ENCODE measurements at places on chromosomes 5 and 9.
A peak's percentile ranks its signal among the peaks of the same experiment; 100 is the strongest.

DNA sequence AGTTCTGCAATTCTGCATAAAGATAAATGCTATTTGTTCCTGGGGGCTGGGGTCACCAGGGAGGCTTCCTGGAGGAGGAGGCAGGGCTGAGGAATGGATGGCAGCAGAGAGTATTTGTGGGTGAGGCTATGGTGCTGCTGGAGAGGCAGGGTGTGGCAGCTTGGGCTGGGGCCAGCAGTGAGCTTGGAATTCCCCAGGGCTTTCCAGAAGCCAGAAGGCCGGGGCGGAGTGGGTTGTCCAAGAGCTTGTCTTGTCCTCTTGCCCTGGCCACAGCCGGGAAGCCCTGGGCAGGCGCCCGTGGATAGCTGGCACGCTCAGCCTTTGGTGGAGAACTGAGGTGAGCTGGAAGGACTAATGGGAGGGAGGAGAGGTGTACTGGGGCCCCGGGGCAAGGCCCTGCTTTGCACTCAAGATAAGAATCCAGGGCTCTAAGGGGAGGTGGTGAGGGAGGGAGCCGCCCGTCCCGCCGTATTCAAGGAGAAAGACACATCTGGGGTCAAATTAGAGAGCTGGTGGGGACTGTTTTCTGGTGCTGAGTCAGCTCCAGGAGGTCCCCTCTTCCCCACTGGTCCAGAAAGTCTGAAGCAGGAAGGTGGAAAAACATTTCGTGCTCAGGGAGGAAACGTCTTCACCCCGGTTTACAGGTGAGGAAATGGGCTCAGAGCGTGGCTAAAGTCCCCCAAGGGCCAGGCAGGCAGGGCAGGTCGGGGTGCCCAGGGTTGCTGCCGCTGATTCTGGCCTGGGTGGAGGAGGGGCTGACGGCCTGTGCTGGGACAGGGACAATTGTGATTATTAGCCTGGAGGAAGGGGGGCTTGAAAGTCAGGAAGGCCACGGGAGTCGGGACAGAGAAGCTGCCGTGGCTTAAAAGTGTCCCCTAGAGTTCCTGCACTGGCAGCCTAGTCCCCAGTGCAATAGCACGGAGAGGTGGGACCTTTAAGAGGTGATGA, 26.9 kb upstream of the CNOT6 start:
- DNase-seq, result no peak

DNA sequence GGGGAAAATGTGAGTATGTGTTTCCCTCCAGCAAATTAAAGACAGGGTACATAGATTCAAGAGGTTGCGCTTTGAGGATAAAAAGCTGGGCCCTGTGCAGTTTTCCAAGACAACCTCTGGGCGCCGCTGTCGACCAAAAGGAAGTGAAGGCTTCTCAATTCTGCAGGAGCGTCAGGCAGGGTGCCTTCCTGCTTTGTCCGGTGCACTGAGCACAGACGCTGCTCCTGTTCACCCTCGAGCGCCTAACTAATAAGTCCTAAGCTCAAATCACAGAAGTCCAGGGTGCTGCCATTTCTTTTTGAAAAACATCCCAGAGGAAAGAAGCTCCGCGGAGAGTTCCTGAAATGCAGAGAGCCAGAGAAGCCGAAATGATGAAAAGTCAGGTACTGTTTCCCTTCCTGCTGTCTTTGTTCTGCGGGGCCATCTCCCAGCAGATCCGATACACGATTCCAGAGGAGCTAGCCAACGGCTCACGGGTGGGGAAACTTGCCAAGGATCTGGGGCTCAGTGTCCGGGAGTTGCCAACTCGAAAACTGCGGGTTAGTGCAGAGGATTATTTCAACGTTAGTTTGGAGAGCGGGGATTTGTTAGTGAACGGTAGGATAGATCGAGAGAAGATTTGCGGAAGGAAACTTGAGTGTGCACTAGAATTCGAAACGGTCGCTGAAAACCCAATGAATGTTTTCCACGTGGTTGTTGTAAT, at the start of gene PCDHGB1:
TSS of gene PCDHGB1 (plus strand) at position 183 of the 703 bp plus-strand sequence. CDS start at position 345, 162 bp downstream.
- no peak for DNase-seq

GRCh38 chr5:138508958-138509357, 34.1 kb downstream of the ETF1 start:
- no peak for DNase-seq

DNA sequence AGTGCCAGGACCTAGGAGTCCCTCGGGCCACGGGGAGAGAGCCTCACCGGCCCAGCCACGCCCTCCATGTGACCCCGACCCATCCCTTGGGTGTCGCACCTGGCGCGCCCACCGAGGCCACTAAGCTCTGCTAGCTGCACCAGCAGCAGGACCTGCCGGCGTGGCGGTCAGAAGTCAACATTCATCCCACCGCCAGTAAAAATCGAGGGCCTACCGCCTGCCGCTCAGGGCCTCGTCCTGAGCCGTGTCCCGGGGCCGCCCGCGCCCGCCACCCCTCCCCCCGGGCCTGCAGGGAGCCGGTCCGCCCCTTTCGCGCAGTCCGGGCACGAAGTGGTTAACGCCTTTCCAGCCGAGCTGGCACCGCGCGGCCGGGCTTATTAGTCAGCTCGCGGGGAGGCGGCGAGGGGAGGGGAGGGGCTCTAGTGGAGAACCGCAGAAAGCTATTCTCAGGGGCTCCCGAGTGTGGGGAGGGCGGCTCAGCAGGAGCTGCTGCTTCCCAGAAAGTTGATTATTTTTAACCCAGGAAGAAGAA, 124.4 kb downstream of the C9orf50 start:
- DNase-seq, result peak; percentile 74

- DNase-seq, result no peak
Observed at GRCh38 chr9:133661846-133662540, 25.8 kb downstream of the DBH start.

DNA sequence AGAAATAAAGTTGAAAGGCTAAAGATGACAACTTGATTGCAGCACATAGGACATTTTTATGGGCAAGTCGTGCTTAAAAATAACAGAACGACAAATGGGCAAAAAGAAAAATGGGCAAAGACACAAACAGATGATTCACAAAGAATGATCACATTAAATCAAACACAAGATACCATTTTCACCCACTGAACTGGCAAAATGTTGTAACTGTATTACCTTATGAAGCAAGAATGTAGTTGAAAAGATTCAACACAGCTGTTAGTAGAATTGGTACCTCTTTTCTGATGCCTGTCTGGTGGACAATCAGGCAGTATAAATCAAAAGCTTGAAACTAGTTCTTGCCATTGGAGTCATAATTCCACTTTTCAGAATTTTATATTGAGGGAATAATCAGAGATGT, 81.0 kb upstream of the PALM2AKAP2 start:
- no peak for DNase-seq

DNA sequence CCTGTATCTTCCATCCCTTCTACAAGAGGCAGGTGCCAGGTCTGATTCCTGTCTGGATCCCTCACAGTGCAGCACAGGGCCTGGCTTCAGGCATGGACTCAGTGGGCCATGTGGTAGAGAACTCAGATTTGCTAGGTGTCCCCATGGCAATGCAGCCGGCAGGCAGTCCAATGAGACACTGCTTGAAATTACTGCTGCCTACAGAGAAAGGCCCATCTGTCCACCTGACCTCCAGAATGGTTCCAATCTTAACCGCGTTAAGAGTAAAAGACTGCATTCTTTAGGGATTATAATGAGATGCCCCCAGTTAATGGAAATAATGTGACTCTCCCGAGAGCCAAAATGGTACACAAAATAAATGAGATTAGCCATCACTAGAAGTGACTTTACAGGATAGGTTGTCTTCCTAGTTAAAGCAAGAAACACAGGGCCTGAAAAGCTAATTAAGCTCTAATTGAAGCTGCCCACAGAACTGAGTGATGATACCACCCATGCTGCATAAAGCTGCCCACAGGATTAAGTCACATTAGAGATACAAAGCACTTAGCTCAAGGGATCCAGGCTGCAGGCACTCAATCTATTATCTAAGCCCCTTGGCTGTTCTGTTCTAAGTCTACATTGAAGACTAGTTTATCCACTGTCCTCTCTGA, 11.4 kb downstream of the FAM193B start:
- no peak for DNase-seq

DNA sequence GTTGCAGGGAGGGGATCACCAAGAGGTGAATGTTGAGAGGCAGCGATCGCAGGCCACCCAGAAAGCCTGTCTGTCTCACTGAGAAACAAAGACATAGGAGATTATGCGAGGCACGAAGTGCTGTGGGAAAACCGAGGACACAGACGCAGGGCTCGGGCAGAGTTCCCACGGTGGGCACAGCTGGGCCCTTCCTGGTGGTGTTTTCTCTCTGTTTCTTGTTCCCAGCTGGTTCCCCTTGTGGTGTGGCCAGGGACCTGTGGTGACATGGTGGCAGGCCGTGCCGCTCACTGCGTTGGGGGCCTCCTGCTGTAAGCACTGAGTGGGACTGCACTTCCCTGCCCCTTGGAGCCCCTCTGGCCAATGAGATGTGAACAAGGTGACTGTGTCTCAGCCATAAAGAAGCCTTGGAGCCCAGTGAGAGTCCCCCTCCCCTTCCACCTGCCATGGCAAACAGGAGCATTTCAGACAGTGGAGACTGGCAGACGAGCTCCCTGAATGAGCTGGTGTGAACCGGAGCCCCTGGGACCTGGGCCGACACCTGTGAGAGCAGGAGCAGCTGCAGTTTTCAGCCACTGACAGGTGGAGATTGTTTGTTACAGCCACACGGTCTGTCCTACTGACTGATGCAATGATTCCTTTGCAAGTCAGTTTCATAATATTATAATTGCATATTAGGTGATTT, 13.2 kb upstream of the IRX4 start:
- DNase-seq, result no peak

- DNase-seq, result no peak
Observed at GRCh38 chr5:146213210-146213826, 9.9 kb downstream of the RBM27 start.

- DNase-seq, result no peak
Observed at GRCh38 chr9:65410926-65411325, 125.9 kb upstream of the FOXD4L5 start.

GRCh38 chr5:167796672-167797071, 494.8 kb upstream of the WWC1 start:
- no peak for DNase-seq

- DNase-seq, result no peak
Observed at GRCh38 chr5:115686738-115687074, 60.9 kb upstream of the TMED7 start.

DNA sequence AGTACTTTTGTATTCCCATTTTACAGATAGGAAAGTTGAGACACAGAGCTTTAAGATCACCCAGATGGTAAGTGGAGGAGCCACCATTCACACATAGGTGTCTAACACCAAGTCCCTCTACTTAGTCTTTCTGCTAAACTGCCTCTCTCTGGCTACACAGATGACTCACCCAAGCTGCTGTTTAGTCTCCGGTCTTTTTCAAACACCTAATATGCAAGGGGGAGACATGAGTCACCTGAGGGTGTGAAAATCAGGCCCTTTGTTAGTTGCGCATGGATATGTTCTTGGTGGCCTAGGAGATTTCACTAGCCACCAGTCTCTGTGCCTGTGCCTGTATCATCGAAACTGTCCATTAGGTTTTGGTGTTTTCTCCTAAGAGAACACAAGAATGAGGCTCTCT, 117.8 kb downstream of the MAST4 start:
- DNase-seq, result no peak

DNA sequence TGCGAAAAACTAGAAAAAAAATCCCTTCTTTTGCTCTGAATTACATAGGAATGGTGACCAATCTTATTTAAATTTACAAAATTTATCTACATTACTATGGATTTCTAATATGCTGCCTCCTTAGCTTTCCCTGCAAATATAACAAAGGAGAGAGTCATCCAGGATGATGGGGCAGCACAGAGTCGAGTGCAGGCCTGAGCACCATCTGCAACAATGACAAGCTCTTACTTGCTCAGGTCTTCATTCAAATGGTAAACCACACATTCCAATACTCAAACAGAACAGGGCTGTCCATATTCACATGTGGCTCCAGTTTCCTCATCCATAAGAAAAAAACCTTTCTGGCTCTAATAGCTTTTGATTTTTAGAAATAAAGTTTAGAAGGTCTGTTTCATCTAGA, 33.5 kb upstream of the ZNF354B start:
- no peak for DNase-seq

DNA sequence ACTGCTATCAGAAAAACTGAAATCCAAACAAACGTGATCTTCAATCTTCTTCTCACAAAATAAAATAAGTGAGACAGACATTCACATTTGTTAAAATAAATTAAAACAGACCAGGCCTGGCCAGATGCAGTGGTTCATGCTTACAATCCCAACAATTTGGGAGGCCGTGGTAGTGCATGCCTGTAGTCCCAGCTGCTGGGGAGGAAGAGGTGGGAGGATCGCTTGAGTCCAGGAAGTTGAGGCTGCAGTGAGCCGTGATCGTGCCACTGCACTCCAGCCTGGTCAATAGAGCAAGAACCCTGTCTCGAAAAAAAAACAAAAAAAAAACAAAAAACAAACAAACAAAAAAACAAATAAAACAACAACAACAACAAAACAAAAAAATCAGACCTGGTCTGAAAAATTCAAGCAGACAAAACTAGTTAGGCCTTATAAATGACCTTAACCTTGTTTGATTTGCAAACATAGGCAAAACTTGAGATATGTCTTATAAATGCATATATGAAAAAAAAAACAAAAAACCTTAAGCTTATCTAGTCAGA, 10.8 kb downstream of the MAPKAP1 start:
- no peak for DNase-seq

- DNase-seq, result peak; percentile 47
Observed at GRCh38 chr5:88680253-88681132, 202.5 kb downstream of the MEF2C start.

- DNase-seq, result no peak
Observed at GRCh38 chr5:136679233-136679632, 313.9 kb upstream of the TRPC7 start.

DNA sequence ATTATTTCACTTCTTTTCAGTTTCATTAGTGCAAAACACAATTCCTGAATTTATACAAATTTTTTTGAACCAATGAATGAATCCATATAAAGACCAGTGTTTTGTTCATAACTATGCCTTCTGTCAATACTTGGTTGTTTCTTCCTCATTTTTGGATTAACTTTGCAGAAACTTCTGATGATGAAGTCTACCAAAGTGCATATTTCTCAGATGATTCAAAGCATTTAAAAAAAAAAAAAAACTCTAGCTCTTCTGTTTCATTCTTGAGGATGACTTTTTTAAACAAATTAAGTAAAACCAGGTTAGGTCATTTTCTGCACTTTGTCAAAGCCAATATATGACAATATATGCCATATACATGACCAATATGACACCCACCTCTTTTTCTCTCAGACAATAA, 92.6 kb downstream of the CHSY3 start:
- DNase-seq, result no peak

DNA sequence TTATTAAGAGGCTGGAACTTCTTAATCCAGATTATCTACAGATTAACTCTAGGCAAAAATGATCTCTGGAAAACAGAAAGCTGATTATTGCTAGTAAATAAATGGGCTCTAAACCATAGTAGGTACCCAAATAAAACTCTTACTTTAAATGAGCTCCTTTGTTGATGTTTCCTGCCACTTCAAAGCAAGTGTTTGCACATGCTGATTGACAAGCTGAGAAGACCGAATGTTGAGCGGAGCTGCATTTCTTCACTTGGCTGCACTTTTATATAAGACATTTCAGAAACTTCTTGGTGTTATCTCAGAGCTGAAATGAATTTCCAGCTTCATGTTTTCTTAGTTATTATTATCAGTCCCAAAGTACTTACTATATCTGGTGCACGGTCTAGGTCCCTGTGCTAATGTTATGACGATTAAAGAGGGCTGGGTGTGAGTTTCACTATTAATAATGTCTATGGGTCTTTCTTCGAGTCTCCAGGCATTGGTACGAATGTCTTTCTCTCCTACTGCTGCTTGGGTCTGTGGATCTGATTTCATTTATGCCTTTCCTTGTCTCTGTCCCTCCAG, 58.6 kb upstream of the CTXN3 start:
- no peak for DNase-seq
